CD8-positive, alpha-beta T cell (primary cell): ENCODE measurements at places on chromosomes 16 and 17.

DNA sequence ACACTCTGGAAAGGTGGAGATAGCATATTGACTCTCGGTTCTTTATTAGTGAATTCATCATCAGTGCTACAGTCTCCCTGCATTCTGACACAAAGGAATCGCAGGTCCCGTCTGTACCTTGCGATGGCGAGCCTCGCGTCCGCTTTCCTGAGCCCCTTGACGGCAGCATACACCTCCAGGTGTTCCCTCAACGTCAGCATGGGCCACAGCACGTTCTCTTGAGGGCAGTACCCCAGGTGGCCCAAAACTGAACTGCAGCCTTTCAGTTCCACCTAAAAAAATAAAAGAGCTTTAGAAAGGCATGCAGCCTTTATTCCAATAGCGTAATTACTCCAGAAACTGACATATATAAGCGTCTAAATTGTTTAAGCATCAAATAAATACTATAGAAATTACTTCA is 24.2 kb upstream of the ABCA9 start:
- no peak for DNase-seq

GRCh38 chr16:24748242-24748641 is 18.8 kb downstream of the TNRC6A start:
- DNase-seq: no peak

- DNase-seq: no peak
Observed at GRCh38 chr16:68834550-68834949, 8.8 kb upstream of the TANGO6 start.

- DNase-seq: no peak
Observed at GRCh38 chr16:11033629-11034420, 89.5 kb downstream of the CLEC16A start.

DNA sequence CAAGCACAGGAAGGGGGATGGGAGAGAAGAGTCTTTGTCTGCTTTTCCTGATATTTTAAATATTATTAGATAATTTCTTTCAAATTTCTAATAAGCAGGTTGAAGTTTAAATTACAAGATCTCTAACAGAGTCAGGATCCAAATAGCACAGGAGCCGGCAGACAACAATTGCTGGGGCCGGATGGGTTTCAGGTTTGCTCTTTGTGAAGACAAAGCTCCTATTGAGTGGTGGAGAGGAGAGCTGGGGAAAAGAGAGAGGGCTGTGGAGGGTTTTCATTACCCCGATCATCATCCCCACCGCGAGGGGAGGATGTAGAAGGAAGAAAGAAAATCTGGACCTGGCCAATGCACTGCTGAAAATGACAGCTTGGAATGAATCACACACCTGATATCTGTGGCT is 197.3 kb downstream of the SOX9 start:
- DNase-seq: no peak

DNA sequence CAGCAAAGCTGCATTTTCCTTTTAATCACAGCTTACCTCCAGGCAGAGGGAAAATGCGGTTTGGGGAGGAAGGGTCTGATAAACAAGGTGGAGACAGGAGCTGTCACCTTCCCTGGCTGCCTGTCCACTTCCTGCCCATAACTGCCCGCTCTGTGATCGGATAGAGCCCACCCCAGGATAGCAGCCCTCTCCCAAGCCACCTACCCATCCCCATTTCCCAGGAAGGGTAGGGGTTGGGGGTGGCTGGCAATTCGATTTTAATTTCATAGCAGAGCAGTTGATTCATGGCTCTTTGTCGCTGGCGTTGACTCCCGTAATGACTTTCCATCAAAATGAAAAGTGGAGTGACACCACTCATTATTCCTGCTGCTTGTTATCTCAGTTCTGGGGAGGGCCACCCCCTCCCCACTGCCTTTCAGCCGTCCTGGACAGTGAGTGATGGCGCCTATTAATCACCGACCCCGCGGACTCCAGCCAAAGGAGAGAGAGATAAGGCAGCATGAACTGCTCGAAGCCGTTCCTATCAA is 11.2 kb downstream of the CDK5RAP3 start:
- no peak for DNase-seq

DNA sequence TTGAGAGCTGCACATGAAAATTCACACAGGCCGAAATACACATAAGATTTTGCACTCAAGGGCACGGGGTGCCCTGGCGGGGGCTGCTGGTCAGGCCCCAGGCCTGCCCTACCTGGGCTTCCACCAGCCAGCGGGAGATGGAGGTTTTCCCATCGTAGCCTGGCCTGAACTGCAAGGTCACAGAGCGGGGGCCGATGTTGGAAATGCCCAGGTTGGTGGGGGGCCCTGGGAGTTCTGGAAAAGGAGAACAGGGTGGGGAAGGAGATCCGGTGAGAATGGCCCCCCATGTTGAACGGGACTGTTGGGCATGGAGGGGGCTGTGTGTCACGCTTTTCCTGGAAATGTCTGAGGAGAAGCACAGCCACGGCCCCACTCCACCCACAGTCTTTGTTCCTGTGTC is 87.3 kb upstream of the CDC42EP4 start:
- no peak for DNase-seq
